Activated CD4-positive, alpha-beta T cell treated with anti-CD3 and anti-CD28 coated beads, Interleukin-2, amount 10 ng/mL, durations not matched to agents 7 days and 5 days (primary cell): ENCODE measurements at places on chromosomes 7 and 10.

- peaks cover 16% of the 10 kb centered on the region for H3K27me3 ChIP-seq
- no peak for DNase-seq
- no peaks in the 10 kb centered on the region for H3K4me1 ChIP-seq
Observed at GRCh38 chr10:86607674-86608073, 46.7 kb upstream of the OPN4 start.

- no peaks in the 10 kb centered on the region for H3K36me3 ChIP-seq
- peak; percentile 57 for DNase-seq
- no peak overlapping the region for H3K27ac ChIP-seq
- H3K4me1 ChIP-seq, result peaks cover 3% of the 10 kb centered on the region
- H3K27me3 ChIP-seq, result no peaks in the 10 kb centered on the region
- H3K4me3 ChIP-seq, result no peak overlapping the region
Observed at GRCh38 chr7:106717955-106718871, 57.3 kb upstream of the CCDC71L start.

DNA sequence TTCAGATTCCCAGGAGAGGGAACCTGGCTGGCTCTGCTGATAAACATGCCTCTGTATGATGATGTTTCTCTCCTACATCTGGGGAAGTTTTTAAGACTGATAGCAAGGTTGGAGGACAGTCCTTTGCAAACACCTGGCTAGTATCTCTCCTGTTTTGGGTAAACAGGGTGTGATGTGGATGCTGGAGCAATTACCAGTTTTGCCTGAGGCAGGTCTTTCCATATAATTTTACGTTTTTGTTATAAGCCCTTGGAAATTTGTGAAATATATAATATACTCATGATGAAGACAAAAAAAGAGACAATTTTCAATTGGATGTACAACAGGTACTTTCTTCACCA, 138.6 kb downstream of the ADAM22 start:
- no peak overlapping the region for H3K27ac ChIP-seq
- H3K4me3 ChIP-seq, result no peak overlapping the region
- peaks cover 8% of the 10 kb centered on the region for H3K4me1 ChIP-seq
- no peaks in the 10 kb centered on the region for H3K36me3 ChIP-seq

- no peak overlapping the region for H3K27ac ChIP-seq
- DNase-seq, result no peak
- no peak overlapping the region for H3K4me3 ChIP-seq
Observed at GRCh38 chr10:10891124-10892082, 126.3 kb upstream of the CELF2 start.

- peaks cover 24% of the 10 kb centered on the region for H3K36me3 ChIP-seq
- H3K27me3 ChIP-seq, result no peaks in the 10 kb centered on the region
Observed at GRCh38 chr7:32881074-32881982, 10.2 kb downstream of the KBTBD2 start.
